ENCODE measurements at places on chromosomes 3 and 15. TPM values are rescaled to one million over a fixed set of nuclear protein-coding genes. Genes with fewer than 3 reads are reported as not detected.

- H3K27ac ChIP-seq: no peak overlapping the region
- H3K36me3 ChIP-seq: no peaks in the 10 kb centered on the region
- H3K27me3 ChIP-seq: no peaks in the 10 kb centered on the region
- H3K4me1 ChIP-seq: no peaks in the 10 kb centered on the region
- H3K4me3 ChIP-seq: no peak overlapping the region
These were observed 28.8 kb downstream of the EAF2 start for GRCh38 chr3:121863801-121864200.

Gene UNC45A
- total RNA-seq: 17.4 TPM

DNA sequence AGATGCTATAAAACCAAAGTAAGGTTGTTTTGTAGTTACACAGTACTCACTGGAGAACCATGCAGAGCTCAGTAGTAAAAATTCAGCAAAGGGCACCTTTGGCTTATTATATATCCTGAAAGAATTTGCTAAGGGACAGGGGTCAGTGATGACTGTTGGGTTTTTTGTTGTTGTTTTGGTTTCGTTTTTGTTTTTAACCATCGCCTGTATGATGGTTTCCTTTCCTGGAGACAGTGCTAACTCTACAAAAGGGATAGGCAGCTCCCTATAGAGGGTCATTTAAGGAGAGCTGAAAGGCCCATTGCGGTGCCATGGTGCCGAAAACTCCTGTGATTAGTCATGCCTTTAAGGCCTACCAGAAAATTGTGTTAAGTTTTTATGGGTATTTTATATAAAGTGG, 118.2 kb upstream of the GOLIM4 start:
- no peak overlapping the region for H3K4me3 ChIP-seq
- no peaks in the 10 kb centered on the region for H3K27me3 ChIP-seq
- H3K27ac ChIP-seq: no peak overlapping the region
- no peaks in the 10 kb centered on the region for H3K4me1 ChIP-seq
- no peaks in the 10 kb centered on the region for H3K36me3 ChIP-seq

GRCh38 chr15:78257681-78258080, 6.7 kb upstream of the DNAJA4 start:
- no peaks in the 10 kb centered on the region for H3K4me1 ChIP-seq
- H3K36me3 ChIP-seq: no peaks in the 10 kb centered on the region
- DNase-seq: no peak
- H3K4me3 ChIP-seq: no peak overlapping the region
- no peak overlapping the region for H3K27ac ChIP-seq

- H3K27ac ChIP-seq: no peak overlapping the region
- no peak overlapping the region for H3K4me3 ChIP-seq
- no peaks in the 10 kb centered on the region for H3K4me1 ChIP-seq
These were observed 1125.4 kb downstream of the ROBO1 start for GRCh38 chr3:78642226-78643035.

- no peaks in the 10 kb centered on the region for H3K36me3 ChIP-seq
- no peaks in the 10 kb centered on the region for H3K4me1 ChIP-seq
- H3K27ac ChIP-seq: no peak overlapping the region
These were observed 183.5 kb downstream of the TJP1 start for GRCh38 chr15:29638781-29639180.
